ENCODE measurements at places on chromosomes 1 and 21. TPM values are rescaled to one million over a fixed set of nuclear protein-coding genes. Genes with fewer than 3 reads are reported as not detected.

The RUNX3 gene
- 1.4 TPM for total RNA-seq

GRCh38 chr1:156624814-156625435 lies 5.7 kb downstream of the HAPLN2 start:
- no peak for DNase-seq

The GIPC2 gene
- 4.7 TPM for total RNA-seq

The CLEC20A gene
- not detected for total RNA-seq

The TTC24 gene
- not detected for total RNA-seq

- DNase-seq: no peak
Observed at GRCh38 chr21:15682186-15682895, 47.4 kb upstream of the USP25 start.

The BARHL2 gene
- total RNA-seq: not detected

The NPHS2 gene
- not detected for total RNA-seq

GRCh38 chr1:236998546-236998945 lies 5.7 kb downstream of the MT1HL1 start:
- DNase-seq: no peak

The RIIAD1 gene
- total RNA-seq: not detected

GRCh38 chr1:228338521-228339051 lies 68.0 kb downstream of the TRIM11 start:
- DNase-seq: no peak

DNA sequence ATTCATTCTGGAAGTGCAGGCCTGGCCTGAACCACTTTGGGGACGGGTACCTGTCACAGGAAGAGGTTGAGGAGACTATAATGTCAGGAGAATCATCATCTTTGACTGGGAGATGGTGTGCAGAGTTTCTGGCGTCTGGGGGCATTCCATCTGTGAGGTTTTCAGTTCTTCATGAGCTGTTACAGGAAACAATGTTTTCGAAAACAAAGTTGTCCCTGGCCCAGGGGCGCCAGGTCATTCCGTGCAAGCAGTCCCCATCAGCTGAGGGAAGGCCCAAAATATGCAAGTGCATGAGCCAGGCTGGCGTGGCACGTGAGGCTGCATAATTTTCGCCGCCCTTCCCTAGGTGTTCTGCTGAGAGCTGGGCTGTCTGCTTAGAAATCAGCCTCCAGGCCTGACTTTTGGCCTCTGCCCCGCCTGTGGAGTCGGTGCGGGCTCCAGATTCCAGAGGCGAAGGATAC lies 68.4 kb upstream of the ATP5PO start:
- no peak for DNase-seq

- DNase-seq: no peak
Observed at GRCh38 chr1:55195521-55196233, 19.5 kb downstream of the USP24 start.

- no peak for DNase-seq
Observed at GRCh38 chr1:165254896-165255625, 101.5 kb downstream of the LMX1A start.

- no peak for DNase-seq
Observed at GRCh38 chr1:64139877-64140276, 63.5 kb upstream of the UBE2U start.

DNA sequence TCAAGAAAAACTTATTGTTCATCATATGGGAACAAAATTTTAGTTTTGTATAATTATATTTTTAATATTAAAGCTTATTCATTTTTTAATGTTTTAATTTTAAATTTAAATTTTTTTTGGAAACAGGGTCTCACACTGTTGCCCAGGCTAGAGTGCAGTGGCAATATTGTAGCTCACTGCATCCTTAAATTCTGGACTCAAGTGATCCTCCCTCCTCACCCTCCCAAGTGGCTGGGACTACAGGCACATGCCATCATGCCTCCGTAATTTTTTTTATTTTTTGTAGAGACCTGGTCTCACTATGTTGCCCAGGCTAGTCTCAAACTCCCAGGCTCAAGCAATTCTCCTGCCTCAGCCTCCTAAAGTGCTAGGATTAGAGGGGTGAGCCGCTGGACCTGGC lies 20.2 kb upstream of the FAM76A start:
- DNase-seq: no peak

GRCh38 chr1:185567440-185567839 lies 166.8 kb upstream of the HMCN1 start:
- no peak for DNase-seq

The LINGO4 gene
- total RNA-seq: not detected

GRCh38 chr21:29267666-29268065 lies 31.1 kb upstream of the BACH1 start:
- DNase-seq: no peak

The MROH7 gene
- 6.6 TPM for total RNA-seq

DNA sequence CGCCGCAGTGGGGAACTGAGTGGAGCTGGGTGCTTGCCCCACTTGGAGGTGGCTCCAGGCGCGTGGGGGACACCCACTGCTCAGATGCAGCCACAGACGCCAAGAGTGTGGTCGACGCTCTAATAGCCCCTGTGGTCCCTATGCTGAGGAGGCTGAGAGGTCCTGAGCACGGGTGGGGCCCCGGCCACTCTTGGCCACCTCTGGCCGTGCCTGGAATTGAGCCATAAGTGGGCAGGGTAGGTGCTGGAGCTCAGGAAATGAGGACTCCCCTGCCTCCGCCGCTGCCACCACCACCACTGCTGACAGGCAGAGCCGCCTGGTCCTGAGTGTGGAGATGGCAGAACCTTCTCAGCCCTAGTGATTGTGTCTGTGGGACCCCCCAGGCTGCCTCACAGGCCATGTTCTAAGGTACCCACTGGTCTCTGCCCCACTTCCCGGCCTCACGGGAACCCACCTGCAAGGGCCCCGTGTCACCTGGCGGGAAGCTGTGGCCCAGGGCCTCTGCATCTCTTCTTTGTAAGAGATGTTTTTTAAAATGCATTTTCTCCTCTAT lies 34.6 kb upstream of the DIP2A start:
- DNase-seq: no peak

- no peak for DNase-seq
Observed at GRCh38 chr1:196661345-196661744, 9.5 kb downstream of the CFH start.

GRCh38 chr1:44575396-44575795 lies 98.9 kb downstream of the TMEM53 start:
- no peak for DNase-seq

DNA sequence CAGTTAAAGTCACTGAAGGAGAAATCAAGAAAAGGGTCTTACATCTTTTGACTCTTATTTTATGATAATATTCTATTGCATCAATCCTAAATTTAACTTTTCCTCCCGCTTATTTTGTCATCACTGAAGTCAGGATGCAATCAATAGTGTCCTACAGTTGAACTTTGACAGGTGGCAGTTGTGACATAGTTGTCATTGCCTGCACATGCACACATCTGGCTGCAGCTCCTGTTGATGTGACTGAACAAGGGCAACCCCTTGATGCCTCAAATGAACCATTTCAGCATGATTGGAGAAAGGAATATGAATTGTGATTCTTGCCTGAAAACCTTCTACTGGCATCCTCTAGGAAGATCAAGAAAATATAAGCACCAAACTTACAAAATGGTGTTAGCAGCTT lies 157.7 kb downstream of the NTNG1 start:
- no peak for DNase-seq

DNA sequence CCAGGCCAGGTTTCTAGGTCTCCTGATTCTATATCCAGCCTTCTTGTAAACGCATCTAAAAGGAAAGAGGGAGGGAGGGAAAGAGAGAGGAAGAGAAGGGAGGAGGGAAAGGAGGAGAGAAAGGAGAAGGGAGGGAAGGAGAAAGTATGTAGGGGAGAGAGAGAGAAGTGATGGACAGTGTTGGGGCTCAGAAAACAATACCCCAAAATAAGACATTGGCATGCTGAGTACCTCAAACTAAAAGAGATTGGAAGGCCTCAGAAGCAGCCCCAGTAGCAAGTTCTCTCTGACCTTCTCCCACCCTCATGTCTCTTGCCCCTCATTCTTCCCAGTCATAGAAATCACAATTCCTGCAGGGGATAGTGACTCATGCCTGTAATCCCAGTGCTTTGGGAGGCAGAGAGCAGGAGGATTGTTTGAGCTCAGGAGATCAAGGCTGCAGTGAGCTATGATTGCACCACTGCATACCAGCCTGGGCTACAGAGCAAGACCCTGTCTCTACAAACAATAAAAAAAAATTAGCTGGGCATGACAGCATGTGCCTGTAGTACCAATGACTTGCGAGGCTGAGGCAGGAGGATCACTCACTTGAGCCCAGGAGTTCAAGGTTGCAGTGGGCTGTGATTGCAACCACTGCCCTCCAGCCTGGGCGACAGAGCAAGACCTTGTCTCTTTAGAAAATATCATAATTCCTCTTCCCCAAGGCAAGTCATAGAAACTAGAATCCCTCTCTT lies 51.2 kb downstream of the DNTTIP2 start:
- DNase-seq: no peak

DNA sequence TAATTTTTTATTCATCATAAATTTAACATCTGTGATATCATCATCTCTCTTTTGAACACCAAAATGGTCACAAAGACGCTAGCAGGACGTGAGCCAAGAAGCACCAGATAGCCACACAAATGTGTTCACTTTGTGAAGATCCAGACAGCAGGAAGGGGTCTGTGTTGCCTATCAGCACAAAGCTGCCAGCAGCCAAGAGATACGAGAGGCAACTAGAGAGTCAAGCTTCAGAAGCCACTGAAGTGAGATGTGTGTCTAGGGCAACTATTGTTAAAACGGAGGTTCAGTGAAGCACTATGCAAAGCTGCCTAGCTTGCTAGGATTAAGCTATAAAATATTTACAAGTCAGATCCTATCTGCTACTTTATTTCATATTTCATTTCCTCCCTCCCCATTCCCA lies 45.3 kb downstream of the NDC1 start:
- DNase-seq: no peak

GRCh38 chr1:50023292-50024159 lies at the start of gene AGBL4:
AGBL4 (minus strand) TSS chr1:50023954.
- DNase-seq: no peak

- DNase-seq: no peak
Observed at GRCh38 chr1:232669981-232670747, 40.2 kb upstream of the SIPA1L2 start.

- no peak for DNase-seq
Observed at GRCh38 chr21:35257413-35257812, 208.3 kb upstream of the RUNX1 start.

DNA sequence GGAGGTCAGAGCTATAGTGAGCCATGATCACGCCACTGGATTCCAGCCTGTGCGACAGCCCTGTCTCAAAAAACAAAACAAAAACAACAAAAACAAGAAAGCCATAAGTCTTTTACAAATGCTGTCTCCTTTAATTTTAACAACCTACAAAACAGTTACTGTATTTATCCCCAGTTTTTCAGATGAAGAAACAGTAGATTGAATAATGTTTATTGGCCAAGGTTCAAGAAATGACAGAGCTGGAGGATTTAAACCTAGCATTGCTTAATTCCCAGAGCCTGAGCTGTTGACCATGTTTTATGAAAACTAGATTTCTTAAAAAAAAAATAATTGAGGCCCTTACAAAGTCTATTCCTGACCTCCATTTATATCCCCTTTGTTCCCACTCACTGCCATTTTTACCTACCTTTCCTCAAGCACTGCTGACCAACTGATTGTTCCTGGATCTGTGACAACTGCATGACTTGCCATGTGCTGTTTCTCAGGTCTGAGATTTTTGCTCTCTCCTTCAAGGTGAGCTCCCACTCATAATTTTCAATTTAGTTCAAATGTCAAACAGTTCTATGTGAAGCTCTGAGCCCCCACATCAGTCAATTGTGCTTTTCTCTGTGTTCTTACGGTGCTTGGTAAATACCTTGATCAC lies 140.8 kb downstream of the CHRM3 start:
- DNase-seq: no peak

DNA sequence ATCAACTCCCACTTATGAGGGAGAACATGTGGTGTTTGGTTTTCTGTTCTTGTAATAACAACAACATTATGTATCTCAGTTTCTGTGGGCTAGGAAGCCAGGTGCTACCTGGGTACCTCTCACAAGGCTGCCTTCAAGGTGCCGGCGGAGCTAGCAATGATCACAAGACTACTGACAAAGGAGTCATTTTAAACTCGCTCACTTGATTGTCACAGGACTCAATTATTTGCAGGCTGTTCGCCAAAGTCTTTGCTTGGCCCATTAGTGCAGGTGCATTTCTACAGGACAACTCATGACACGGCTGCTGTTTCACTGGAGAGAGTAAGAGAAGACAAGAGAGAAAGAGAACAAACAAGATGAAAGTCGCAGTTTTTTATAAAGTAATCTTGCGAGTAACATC lies 1237.4 kb upstream of the TMPRSS15 start:
- DNase-seq: no peak

DNA sequence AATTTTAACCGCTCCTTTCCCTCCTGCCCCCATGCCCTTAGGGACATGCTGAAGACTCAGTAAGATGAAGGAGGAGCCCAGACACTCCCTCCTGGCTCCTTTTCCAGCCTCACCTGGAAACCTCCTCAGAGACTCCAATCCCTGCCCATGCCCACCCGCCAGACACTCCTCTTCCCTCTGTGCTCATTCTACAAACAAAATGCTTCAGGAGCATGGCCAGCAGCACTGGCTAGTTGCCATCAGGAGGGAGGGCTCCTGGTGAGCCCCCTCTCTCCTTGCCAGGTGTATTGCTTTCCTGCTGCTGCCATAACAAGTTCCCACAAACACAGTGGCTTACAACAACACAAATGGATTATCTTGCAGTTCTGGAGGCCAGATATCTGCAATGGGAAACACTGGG lies 126.1 kb downstream of the PSMG1 start:
- no peak for DNase-seq

DNA sequence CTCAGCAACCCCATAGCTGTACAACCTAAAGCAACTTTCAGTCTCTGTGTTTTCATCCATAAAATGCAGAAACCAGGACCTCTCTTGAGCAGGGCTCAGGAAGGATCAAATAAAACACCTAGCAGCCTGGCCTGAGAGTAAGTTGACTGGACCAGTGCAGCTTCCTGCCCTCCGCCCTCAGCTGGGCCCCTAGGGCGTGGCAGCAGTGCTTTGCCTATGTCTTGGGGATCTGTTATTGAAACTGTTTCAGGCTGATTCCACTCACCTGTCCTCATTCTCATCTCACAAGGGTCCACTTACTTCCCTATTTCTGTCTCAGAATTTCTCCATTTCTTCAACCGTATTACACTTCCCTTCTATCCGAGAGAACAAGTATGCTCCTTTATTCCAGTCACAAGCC lies 17.3 kb downstream of the LRRC42 start:
- DNase-seq: no peak

The IVL gene
- not detected for total RNA-seq

GRCh38 chr1:94669198-94669597 lies 127.6 kb upstream of the F3 start:
- DNase-seq: no peak

GRCh38 chr1:37575692-37576091 lies 19.0 kb downstream of the DNALI1 start:
- DNase-seq: no peak

GRCh38 chr21:27571706-27572105 lies 604.8 kb upstream of the ADAMTS5 start:
- DNase-seq: no peak

DNA sequence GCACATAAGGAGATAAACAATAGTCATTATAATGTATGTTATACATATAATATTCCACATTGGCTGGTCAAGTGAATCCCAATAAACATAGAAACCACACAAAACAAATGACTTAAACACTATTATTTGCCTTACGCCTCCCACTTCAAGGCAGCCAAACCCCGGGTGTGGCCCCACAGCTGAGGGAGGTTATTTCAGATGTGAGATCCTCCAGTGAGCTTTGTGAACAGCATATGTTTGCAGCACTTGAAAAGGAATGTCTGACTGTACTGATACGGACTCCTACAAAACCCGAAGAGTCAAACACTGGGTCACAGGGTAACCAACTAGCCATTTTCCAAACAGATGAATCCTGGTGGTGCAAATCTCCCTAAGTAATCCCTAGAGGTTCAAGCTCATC lies 27.1 kb upstream of the DISP1 start:
- DNase-seq: no peak

GRCh38 chr21:35649186-35649585 lies 411.1 kb downstream of the SETD4 start:
- no peak for DNase-seq
